Left lung (tissue), 14 donors: ENCODE measurements at places on chromosomes 3 and 15.

DNA sequence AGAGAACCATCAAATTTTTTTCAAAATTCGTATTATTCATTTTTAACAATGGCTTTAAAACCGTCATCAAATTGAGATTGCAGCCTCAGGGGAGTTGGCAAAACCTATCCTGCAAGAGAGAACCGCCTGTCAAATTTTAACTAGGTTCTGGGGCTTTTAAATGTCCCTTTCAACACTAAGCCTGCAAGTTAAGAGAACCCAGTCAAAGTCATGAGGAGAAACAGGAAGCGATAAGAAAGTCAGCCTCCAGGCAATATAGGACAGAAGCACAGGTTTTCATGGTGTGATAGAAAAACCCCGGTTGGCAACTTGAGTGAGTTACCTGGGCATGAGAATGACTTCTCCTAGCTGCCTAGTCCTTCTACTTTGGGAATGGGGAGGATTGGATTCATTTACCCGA lies 59.8 kb downstream of the CPNE4 start:
- no peaks in the 10 kb centered on the region for H3K27me3 ChIP-seq
- H3K36me3 ChIP-seq = no peaks in the 10 kb centered on the region
- no peak overlapping the region for H3K27ac ChIP-seq
- H3K4me3 ChIP-seq = no peak overlapping the region

- peaks cover 66% of the 10 kb centered on the region for H3K4me1 ChIP-seq
- peaks cover 5% of the 10 kb centered on the region for H3K36me3 ChIP-seq
- H3K27ac ChIP-seq = peak overlapping the region; percentile 20
- H3K27me3 ChIP-seq = no peaks in the 10 kb centered on the region
- H3K4me3 ChIP-seq = no peak overlapping the region
Measured at GRCh38 chr15:49148727-49149126, 6.7 kb downstream of the COPS2 start.

- no peak for DNase-seq
- no peaks in the 10 kb centered on the region for H3K27me3 ChIP-seq
- H3K4me1 ChIP-seq = no peaks in the 10 kb centered on the region
- no peak overlapping the region for H3K4me3 ChIP-seq
Measured at GRCh38 chr3:181847276-181847675, 135.6 kb downstream of the SOX2 start.

- no peak overlapping the region for H3K27ac ChIP-seq
- H3K36me3 ChIP-seq = no peaks in the 10 kb centered on the region
- no peak overlapping the region for H3K4me3 ChIP-seq
- H3K27me3 ChIP-seq = no peaks in the 10 kb centered on the region
Measured at GRCh38 chr3:188217011-188217463, 63.1 kb downstream of the LPP start.

DNA sequence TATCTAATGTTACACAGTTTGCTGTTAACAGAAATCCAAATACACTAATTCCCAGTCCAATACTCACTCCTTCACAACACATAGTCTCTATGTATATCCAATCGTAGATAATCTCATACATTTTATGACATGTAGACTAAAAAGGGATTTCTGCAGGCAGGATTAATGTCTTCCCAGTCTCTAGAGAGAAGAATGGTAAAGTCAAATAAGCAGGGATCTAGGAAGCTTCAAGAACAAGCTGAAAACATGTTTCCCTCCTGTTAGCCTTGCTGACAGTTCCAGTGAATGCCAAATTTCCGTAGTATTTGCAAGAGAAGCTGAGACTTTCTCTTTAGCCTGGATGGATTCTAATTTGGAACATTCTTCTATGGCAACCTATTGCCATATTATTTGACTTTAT lies 500.1 kb downstream of the IGSF11 start:
- H3K36me3 ChIP-seq = no peaks in the 10 kb centered on the region
- H3K4me1 ChIP-seq = no peaks in the 10 kb centered on the region
- H3K4me3 ChIP-seq = no peak overlapping the region

DNA sequence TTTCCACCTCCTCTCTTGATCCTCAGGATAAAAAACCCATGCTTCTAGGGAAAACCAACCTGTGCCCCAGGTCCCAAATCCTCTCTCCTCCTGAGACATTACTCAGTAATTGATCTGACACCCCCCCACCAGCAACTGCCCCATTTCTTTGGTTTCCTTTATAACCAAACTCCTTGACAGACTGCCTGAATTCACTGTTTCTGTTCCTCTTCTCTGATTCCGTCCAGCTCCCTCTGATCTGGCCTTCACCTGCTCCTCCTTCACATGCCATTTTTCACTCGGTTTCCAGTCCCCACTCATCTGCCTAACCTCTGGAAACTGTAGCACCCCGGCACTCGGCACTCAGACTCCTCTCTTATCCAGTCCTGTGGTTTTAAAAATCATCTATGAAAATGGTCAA lies 2.1 kb downstream of the CCDC51 start:
- no peak for DNase-seq
- no peak overlapping the region for H3K27ac ChIP-seq

DNA sequence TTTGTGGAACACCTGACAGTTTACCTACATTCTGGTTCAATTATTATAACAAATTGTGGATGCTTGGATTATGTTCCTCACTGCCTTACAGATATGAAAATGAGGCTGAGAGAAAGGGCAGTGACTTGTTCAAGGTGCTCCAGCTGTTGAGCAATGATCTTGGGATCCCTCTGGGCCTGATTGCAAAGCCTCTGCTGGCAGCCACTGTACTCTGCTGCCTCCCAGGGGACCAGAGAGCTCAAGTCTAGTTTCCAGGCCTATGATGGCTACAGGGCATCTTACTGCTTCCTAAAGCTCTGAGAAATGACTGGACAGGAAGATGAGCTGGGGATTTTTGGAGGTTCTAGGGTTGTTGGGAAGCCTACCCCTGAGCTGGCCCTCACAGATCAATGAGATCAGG lies 2.3 kb upstream of the SHC4 start:
- no peak overlapping the region for H3K4me3 ChIP-seq
- peaks cover 45% of the 10 kb centered on the region for H3K27me3 ChIP-seq
- no peaks in the 10 kb centered on the region for H3K36me3 ChIP-seq
- H3K4me1 ChIP-seq = peaks cover 11% of the 10 kb centered on the region
